ENCODE measurements at places on chromosomes 6 and 20.
A peak's percentile ranks its signal among the peaks of the same experiment; 100 is the strongest.

DNA sequence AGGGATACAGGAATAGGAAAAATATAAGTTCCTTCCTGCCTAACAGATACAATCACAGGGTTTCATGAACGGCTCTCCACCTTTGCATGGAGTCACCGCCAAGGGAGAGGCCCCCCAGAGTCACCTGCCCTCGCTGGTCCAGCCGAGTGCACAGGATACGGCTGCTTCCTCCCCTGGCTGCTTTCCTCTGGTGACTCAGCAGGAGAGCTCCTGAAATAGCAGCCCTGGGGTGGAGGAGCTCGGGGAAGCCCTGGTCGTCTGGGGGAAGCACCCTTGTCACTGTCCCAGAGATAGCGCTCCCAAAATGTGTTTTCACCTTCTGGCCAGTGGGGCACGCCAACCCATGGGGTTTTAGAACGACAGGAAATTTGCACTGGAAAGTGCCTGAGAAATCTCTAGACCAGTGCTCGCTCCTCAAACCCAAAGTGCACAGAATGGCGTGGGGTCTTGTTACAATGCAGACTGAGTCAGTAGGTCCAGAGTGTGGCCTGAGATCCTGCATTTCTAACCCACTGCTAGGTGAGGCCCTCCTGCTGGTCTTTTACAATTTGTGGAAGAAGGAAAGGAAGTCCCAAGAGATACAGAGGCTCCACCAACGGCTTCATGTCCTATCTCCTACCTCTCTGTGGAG lies 35.9 kb upstream of the FAM50B start:
- peak; percentile 79 for DNase-seq

- DNase-seq = peak; percentile 31
Observed at GRCh38 chr20:6768228-6769140, 998 bp downstream of the BMP2 start.

DNA sequence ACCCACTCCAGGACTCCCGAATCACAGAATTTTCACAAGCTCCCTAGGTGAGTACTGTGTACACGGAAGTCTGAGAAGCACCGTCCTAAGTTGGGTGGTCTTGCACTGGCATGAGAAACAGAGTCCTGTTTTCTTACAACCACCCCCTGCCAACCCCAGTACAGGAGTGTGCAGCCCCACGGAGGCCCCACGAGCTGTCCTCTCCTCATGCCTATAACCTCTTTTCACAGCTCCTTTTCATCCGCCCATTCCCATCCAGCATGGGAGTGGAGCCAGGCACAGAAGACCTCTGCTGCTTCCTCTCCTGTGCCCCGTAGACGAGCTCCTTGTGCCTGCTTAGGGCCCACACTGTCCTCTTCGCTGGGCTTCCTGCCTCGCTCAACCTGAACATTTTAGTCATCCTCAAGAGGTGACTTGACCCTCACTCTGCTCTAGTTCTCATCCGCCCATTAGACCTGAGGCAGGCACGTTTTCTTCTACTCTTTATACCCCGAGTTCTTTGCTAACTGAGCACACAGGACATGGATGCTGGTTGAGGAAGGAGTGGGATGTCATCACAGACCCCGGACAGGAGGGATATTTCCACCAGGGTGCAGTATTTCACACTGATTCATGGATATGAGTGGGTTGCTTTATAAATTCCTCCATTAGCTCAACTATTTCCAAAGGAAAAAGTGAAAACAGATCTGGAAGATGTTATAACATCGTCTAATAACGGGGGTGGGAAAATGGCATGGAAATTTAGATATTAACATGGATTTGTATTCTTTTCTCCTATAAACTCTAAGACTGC lies 160.5 kb downstream of the TTLL2 start:
- no peak for DNase-seq

- DNase-seq = no peak
Observed at GRCh38 chr6:9841886-9842725, 572.8 kb downstream of the TFAP2A start.

- DNase-seq = peak; percentile 69
Observed at GRCh38 chr6:152863618-152864326, 113.2 kb downstream of the VIP start.

GRCh38 chr6:159005436-159005835 lies 5.4 kb upstream of the RSPH3 start:
- no peak for DNase-seq

DNA sequence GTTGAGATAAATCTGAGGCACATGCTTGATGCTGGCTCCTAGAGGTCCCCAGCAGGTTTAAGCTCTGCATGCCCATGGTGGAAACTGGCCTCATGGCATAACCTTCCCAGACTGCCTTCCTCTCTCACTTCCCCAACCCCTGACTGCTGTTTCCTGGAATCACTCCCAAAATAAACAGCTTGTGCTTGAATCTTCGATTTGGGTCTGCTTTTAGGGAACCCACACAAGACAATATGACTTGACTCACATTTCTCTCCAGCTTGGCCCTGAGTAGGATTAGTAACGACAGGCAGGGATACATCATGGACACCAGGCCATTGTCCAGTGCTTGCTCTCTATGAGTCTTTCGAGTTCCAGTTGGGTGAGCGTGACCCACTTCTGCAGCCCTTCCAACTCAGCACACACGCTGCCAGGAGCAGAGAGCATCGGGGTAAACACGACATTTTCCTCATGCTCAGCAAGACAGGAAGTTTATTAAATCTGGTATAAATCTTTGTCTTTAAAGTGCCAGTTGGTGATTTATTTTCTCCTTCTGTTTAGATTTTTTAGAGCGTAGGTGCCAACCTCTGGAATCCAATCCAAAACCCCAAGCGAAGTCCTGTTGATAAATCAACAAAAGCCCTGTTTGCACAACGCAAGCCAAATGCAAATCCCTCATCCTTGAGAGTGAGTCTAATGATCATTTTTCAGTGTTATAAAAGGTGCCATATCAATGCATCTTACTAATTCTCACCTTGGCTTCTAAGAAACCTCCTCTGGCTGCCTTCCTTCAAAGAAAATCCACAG lies 135.0 kb downstream of the FOXA2 start:
- no peak for DNase-seq

DNA sequence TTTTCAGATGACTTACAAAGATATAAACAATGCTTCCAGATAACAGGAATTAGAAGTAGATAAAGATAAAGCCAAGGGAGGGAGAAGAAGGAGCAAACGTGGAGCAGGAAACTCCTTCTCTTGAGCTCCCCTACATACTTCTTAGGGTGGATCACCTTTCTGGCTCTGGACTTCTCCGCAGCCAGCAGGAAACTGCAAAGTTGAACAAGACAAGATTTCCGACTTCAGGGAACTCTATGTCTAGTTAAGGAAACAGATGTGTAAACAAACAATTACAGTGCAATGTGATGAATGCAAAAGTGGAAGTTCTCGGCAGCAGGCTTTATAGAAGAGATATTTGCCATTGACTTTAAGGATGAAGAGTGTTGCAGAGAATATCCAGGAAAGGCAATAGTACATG lies 134.0 kb upstream of the MARCKS start:
- no peak for DNase-seq

DNA sequence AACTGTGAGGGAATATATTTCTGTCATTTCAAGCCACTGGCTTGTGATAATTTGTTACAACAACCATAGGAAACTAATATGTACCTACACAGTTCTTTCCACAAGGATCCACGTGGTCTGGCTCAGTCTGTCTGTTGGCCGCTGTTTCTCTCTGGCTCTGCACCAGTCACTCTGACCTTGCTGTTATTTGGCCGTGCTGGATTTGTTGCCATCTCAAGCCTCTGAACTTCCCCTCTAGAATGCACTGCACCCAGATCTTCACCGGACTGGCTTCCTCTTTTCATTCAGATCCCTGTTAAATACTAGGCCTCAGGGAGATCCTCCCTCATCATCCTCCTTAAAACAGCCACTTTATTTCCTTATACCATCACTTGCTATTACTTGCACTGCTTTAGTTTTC lies 446.8 kb downstream of the TFAP2B start:
- DNase-seq = no peak

- no peak for DNase-seq
Observed at GRCh38 chr6:119442776-119443184, 93.2 kb upstream of the MAN1A1 start.

- no peak for DNase-seq
Observed at GRCh38 chr6:143221698-143222097, 161.0 kb downstream of the AIG1 start.

Data from left cardiac atrium (tissue), 4 donors.